ENCODE measurements at places on chromosomes 7 and 10.

DNA sequence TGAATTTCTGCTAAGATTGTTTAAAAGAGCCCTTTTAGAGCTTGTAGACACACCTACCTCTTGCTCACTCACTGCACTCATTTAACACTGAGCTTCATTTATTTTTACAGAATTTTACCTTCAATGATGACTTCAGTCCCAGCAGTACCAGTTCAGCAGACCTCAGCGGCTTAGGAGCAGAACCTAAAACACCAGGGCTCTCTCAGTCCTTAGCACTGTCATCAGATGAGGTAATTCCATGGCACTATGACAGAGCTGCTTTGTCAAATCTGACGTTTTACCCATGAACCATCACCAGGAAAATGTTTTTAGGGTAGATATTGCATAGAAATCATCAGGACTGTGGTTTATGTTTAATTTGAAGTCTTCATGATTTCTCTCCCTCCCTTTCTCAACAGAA lies 38.2 kb downstream of the PON1 start:
- no peak for DNase-seq

DNA sequence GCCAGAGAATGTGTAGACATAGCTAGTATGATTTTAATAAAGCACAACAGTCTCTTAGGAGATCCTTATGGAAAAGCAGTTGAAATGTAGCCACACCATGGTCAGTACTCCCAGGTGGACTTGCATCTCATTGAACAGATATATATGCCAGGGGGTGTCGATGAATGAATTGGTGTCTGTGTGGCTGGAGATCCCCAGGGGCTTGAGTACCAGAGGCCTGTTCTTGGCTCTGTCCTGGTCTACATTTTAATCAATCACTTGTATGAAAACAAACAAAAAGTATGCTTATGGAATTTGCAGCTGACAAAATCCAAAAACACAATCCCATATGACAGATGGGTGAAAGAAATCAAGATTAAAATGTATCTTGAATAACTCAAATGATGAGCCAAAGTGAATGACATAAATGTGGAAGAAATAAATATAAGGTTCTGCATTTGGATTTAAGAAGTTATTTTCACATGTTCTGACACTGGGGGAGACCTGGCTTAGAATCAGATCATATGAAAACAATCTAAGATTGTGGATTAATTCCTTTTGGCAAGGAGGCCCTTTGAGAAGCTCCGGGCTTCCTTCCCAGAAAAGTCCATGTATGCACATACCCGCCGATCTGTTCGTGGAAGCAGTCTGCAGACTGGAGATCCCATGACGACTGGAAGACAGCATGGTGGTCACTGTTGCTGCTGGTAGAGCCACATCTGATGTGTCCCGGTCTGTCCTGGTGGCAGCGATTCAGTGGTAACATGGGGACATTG lies 15.6 kb downstream of the CLEC2L start:
- DNase-seq = no peak

DNA sequence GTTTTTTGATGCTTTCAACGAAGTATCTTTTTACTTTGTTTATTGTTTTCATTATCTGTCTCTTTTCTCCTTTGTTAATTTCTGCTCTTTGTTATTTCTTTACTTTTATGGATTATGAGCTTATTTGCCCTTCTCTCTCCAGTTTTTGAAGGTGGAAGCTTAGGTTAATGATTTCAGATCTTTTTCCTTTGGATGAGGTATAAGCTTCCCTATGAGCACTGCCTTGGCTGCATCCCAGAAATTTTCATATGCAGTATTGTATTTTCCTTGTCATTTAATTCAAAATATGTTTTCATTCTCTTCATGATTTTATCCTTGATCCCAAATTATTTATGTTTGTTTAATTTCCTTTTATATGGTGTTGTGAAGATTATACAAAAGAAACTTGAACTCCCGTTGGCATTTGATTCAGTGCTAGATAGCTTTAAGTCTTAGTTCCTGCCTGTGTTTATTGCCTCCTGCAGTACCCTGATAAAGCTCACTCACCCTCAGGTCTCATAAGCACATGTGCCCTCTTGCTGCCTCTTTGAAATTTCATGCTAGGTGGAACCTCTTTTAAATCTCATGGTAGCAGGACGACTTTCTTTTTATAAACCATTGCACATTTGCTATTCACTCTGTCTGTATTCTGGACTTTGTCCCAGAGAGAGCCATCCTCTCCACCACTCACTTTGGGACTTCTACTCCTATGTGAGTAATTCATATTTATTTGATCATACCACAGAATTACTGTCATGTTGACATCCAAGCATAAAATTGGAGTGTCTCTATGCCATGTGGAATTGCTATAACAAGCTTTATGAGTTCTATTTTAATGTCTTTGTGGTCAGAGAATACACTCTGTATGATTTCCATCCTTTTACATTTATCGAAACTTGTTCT lies 23.0 kb upstream of the CEP41 start:
- DNase-seq = no peak

GRCh38 chr10:86650151-86650550 lies 4.2 kb upstream of the OPN4 start:
- DNase-seq = no peak

DNA sequence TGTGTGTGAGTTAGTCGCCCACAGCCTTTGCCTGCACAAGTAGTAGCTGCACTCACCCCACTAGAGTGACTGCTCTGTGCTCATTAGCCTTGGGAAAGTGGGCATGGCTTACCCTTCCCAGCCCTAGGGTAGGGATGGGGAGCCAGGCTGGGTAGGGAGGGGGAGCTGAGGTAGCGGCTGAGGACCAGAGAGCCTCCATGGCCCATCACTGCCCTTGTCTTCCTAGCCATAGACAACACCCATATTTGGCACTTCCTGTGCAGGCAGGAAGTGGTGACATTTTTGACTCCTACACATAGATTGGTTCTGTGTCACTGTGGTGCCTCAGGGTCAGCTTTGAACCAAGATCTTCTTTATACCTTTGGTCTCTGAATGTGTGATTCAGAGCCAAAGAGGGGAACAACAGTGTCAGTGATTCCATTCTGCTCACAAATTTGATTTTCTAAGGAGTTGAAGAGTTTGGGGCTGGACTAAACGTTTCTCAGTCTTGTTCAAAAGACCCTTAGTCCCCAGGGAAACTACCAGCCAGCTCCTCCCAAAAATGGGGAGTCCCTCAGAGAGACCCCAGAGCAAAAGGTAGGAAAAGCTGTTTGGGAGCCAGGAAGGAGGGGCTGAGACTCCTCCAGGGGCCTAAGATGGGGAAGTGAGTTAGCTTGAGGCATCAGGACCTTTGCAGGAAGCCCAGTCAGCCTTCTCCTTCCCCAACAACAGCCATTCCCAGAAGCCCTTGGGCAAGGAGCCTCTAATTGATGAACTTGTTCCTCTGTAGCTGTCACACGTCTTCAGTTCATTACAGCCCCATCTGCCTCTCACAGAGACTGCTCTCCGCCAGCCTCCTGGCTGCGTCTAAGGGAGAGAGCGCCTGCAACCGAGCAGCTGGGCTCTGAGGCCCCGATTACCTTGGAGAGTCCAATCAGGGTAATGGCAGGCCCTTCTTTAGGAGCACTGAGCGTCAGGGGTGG lies 135.0 kb downstream of the CDH23 start:
- DNase-seq = no peak

DNA sequence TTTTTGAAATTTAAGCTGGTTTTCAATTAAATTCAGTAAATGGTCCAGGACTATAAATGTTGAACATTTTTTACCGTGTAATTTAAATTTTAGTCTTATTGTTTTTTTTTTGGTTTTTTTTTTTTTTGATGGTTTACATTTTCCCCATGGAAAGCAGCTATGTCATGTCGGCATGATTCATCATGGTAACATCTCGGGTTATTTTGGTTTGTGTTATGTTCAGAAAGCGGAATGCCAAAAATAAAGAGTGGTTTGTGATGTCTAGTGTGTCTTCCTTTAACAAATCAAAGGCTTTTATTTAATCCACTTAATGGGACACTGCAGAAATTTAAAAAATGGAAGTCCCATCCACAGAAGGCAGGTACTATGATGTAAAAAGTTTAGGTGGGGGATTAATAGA lies 58.5 kb downstream of the TRUB1 start:
- DNase-seq = no peak

- DNase-seq = no peak
These were observed 81.7 kb upstream of the NRP1 start for GRCh38 chr10:33416209-33416608.

DNA sequence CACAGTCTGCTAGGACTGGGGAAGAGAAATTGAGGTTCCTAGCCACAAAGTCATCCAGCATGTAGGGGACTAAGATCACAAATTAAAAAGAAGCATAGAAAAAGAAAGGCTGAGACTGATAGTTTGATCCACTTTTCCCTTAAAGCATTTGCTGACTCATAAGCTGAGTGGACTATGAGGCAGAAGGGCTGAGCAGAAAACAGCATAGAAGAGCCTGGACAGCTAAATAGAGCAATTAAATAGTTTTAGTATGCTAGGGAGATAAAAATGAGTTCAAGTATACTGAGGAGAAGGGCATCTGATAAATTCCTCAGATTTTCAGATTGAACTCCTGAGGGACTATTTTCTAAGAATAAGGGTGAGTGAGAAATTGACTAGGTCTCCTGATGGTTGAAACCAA lies 155.9 kb upstream of the EGR2 start:
- DNase-seq = no peak

DNA sequence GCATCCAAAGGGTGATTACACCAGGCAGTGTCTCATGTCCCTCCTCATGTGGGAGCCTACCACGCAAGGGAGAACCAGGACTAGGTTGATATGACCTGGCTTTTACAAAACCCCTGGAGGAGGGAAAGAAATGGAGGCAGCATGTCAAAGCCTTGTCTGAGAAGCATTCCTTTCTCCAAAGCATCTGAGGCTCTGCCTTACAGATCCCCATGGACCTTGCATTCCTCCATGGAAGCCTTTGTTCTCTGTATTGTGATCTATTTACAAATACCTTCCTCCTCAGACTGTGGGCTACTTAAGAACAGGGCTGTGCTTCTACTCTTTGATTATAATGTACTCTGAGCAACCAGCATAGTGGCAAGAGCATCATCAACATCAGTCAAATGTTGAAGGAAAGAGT lies 197.0 kb downstream of the PLXNA4 start:
- no peak for DNase-seq

DNA sequence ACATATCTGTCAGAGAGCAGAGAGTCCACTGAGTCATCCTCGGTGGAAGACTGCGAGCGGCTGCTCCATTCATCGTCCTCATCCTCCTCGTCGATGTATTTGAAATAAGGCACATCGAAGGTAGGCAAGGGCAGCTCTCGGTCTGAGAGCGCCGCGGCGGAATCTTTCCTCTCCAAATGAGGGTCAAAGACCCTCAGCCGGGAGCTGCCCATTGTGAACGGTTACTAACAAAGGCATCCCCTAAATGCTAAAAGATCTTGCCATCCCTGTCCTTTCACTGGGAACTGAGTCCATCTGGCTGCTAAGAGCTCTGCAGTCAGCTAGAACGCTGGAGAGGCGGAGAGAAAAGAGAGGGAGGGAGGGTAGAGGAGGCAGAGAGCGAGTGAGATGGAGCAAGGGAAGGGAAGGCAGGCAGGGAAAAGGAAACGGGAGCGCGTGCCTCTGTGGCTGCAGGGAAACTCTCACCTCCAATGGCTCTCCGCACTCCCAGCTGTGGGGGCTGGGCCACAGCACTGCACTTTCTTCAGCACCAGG lies 163.4 kb downstream of the RAPGEF5 start:
- no peak for DNase-seq

- DNase-seq = no peak
These were observed 150.6 kb downstream of the AKR1D1 start for GRCh38 chr7:138226745-138227279.

DNA sequence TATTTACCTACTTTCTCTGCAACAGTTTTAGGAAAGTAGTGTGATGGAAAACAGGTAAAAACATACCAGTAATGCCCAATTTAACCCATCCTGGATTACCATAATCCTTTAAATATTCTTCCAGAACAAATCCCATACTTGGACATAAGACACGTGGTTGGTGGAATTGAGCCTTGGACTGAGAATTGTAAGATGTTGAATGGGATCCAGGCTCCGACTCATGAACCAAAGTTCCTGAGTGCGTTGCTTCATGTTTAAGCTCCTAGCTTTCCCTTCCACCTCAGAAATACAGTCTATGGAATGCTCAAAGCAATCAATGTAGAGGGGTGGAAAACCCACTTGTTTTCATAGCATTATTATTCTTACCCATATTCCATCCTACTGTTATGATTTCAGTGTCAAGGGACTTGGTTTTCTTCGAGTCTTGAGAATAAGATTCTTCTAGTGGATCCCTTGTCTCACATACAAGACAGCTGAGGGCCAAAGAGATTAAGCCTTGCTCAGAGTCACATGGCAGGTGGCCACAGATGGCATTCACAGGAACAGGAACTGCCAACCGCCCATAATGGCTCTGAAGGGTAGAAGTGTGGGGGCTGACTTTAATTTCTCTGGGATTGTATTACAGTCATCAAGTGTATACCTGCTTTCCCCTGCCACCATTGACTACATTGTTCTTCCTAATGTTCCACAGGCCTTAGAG lies 171.2 kb downstream of the GFRA1 start:
- DNase-seq = no peak

DNA sequence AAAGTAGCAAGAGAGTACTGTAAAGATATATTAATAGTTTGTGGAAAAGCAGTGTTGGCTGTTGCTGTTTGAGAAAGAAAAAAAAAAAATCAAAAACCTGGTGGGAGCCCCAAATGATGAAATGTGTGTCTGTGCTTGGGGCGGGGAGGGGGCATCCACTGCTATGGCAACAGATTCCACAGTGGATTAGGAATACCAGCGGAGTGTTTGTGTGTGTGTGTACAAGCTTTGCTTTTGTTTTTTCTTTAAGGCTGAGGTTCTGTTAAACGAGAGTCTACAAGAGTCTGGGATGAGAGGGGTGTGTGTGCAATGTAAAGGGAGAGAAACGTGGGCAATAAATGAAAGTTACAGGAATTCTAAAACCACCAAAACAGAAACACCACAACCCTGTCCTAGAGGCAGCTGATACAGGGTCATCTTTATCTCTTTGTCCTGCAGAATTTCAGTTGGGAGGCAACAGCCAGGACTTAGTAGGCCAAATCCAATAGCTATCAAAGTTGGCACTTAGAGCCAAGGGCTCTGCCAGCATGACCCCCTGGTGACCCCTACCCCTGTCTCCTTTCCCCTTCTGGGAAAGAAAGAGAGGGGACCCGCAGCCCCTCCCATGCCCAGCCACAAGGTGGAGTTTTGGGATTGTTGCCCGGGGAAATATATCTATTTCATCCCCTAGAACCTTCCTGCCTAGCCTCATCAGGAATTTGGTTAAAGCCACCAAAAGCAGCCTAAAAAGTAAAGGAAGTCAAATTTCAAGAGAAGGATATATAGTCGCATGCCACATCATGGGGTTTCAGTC lies 85.4 kb downstream of the OSBPL3 start:
- no peak for DNase-seq

DNA sequence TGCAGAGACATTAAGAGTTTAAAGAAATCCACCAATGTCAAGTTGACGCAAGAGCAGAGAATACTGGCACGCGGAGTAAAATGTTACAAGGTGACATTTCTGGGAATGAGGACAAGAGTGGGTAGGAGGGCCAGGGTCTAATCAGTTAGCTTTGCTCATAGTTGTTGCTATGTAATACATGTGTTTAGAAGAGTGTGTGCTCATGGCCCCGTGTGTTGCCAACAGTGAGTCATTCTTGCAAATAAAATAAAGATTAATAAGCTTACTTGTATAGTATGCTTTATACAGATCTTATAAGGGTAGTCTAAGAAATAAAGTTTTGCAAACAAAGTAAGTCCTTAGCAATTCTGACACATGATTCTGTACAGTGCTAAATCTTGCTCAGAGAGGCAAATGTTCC lies 64.5 kb downstream of the DNMBP start:
- no peak for DNase-seq

GRCh38 chr7:35714862-35715261 lies 19.9 kb upstream of the HERPUD2 start:
- DNase-seq = peak; percentile 24
